ENCODE measurements at places on chromosomes 1 and 21.

DNA sequence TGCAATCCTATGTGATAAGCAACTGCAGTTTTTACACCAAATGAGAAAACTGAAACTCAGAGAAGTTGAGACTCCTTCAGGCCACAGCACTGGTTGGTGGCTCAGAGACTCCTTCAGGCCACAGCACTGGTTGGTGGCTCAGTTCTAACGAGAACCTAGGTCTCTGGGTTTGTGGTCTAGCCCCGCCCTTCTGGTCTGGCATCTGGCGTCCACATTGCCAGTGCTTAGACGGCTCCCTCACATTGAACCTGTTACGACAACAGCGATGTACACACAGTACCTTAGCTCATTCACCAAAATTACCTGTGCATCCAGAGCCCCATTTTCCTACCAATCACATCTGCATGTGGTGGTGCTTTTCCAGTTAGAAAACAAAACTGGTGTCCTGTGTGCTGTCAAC is 66.1 kb downstream of the NID1 start:
- DNase-seq = peak; percentile 74

GRCh38 chr1:229869687-229870086 is 197.4 kb upstream of the GALNT2 start:
- DNase-seq = no peak

GRCh38 chr21:43921571-43921978 is 56.6 kb downstream of the AGPAT3 start:
- peak; percentile 39 for DNase-seq

DNA sequence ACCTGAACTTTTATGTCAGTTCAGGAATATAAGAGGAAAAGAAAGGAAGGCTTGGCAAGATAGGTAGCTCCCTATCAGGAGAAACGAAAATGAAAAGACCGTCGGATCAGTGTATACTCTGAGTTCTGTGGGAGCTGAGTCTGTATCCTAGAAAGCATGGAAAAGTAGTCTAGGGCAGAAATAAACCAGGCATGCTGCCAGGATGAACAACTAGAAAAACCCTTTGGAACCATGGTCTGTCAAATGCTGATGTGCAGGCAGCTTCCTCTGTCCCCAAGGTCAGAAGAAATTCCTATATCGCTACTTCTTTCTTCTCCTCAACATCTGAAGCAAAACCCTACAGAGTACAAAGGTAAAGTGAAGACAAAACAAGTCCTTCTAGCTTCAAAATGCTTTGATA is 268.8 kb downstream of the ST6GALNAC3 start:
- DNase-seq = no peak

GRCh38 chr1:152109998-152110294 is 5.3 kb downstream of the TCHH start:
- no peak for DNase-seq

- DNase-seq = no peak
Observed at GRCh38 chr1:41479000-41479807, 5.3 kb downstream of the EDN2 start.

- no peak for DNase-seq
Observed at GRCh38 chr1:208174731-208175507, 69.3 kb downstream of the PLXNA2 start.

DNA sequence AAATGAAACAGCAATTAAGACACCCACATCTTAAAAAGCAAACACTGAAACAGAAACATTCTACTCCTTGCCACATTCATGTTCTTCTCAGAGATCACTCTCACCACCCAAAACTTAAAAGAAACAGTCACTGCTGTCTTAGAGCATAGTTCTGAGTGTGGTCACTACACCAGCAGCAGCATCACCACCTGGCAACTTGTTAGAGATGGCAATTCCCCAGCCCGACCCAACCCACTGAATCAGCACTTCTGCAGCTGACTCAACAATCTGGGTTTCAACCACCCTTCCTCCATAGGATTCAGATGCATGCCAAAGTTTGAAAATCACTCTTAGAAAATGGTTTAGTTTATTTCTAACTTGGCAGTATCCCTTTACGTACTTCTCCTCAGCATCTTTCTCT is 126.1 kb downstream of the CDC42BPA start:
- DNase-seq = peak; percentile 28

GRCh38 chr21:41564871-41565274 is 56.9 kb upstream of the TMPRSS2 start:
- no peak for DNase-seq

DNA sequence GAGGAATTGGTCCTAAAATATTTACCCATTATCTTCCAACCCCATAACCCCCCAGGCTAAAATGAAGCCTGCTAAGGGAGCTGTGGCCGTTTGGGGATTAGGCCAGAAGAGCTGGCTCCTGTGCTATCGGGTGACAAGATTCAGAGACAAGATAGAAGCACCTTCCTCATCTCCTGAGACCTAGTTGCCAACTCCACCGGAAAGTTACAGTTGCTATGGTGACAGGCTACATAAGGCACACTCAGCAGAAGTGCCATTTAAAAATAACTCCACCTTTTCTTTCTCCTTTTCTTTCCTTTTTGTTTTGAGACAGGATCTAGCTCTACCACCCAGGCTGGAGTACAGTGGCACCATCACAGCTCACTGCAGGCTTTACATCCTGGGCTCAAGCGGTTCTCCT is 43.6 kb upstream of the ROR1 start:
- DNase-seq = no peak

DNA sequence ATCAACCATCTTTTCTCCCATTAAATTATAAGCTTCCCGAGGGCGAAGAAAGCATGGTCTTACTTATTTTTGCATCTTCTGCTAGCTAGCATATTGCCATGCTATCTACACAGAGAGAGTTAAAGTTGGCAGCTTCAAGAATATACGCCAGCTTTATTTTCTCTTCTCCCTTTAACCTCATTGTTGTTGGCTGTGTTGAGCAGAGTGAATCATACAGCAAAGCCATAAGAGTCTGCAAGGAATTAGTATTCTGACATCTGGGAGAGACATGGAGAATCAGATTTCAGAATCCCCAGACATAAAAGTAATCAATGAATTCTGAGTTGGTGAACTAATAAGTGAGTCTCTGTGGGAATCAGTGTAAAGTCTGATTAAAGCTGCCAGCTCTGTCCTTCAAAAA is 649.6 kb upstream of the PTBP2 start:
- DNase-seq = no peak

GRCh38 chr1:40041466-40041838 is 923 bp downstream of the CAP1 start:
- no peak for DNase-seq

DNA sequence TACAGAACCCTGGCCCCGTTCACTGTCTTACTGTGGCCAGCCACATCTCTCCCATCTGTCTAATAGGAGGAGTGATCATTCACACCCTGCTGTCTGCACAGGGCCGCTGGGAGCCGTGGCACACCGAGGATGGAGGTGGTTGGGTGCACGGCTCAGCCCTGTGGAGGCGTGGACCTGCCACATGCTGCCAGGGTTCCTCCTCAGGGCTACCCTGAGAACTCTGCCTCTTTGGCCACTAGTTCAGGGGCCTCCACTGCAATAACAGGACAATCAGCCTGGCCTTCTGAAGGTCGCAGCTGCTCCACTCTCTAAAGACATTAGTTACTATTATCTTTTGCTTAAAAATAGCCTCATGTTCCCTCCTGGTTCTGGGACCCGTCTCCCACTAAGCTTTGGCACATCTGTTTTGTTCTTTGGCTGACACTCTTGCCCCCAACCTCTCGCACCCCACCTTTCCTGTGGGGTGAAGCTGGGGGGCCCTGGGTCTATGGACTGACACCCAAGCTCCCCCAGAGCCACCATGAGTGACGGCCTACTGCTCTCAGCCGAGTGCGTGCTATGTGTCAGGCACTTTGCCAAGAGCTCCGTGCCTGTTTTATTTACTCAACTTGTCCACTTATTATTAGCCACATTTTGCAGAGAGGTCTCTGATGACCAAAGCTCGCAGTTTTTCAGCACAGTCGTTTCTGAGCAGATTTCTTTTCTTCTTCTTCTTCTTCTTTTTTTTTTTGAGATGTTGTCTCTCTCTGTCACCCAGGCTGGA is 66.3 kb downstream of the ARHGEF10L start:
- no peak for DNase-seq

DNA sequence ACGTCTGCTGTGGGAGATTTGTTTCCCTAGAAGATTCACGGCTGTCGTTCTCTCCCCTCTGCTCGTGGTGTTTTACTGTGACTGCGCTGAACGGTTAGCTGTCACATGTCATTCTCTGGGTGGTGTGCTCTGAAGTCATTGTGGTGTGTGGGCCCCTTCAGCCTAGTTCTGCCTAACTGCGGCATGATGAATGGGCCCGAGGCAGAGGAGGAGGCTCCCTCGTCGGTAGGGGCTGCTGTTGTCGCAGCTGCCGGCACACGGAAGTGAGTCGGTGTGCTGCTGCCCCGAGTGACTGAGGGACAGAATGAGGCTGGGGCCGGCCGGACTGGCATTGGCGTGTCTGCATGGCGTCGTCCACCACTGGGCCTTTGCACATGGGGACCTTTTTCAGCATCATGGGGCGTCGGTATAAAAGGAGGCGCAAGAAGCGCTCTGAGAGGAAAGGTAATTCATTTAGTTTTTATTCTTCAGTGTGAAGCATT is 77.9 kb downstream of the ADARB1 start:
- no peak for DNase-seq

- peak; percentile 51 for DNase-seq
Observed at GRCh38 chr1:160855181-160855981, 7.3 kb downstream of the CD244 start.

DNA sequence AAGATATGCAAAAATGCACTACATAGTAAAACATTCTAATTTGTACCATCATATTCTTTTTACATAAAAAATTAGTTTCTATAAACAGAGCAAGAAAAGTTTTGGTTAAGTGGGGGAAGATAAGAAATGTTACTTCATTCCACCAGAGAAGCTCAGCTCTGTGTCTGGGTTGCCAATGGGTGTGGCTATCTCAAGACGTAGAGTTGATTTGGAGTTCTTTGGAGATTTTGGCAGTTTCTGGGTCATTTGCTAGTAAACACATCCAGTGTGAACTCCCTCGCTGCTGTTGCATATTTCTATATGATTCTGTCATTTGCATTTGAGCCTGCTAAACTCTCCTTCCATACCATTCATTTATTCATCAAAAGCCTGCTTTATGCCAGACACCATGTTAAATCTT is 7.2 kb downstream of the RGL1 start:
- no peak for DNase-seq

GRCh38 chr1:63843010-63843409 is 69.2 kb downstream of the ROR1 start:
- no peak for DNase-seq

GRCh38 chr1:165143437-165144065 is 213.0 kb downstream of the LMX1A start:
- DNase-seq = no peak

- no peak for DNase-seq
Observed at GRCh38 chr1:43035821-43036741, 77.4 kb upstream of the SLC2A1 start.

- DNase-seq = no peak
Observed at GRCh38 chr1:23425193-23425494, 596 bp upstream of the TCEA3 start.

- DNase-seq = no peak
Observed at GRCh38 chr1:40973912-40974311, 5.6 kb upstream of the CTPS1 start.

DNA sequence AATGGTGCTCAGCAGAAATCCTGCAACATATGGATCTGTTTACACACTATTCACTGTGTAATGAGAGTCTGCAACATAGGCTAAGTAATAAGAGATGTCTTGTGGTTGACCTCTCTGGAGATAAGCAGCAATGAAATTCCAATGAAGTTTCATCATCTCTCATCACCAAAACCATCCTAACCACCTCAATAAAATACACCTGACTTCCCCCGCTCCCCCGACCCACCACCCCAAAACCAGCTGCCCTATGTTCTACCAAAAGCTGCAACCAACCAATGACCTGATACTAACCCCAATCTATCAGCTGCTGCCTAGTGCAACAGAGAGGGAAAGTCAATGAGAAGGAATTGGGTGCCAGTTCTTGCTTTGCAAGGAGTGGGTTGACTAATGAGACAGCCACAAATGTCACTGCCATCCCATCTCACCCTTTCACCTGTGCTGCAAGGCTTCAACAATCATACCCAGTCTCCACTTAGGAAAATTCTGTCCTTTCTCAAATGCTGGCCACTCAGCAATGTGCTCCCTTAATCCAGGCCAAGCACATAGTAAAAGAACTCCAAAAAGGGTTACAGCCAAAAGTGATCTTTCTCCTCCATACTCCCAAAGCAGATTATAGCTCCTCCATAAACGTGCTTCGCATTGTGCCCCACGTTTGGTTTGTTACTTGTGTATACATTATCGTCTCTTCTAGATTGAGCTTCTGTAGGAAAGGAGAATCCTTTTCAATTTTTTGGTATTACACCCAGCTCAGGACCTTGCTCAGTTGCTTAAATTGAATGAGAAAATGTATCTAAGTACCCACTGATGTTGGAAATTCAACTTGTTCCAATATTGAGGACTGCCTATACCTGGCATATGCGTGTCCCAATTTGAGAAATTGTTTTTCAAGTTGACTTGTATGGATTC is 29.0 kb downstream of the MRPL39 start:
- DNase-seq = peak; percentile 63

DNA sequence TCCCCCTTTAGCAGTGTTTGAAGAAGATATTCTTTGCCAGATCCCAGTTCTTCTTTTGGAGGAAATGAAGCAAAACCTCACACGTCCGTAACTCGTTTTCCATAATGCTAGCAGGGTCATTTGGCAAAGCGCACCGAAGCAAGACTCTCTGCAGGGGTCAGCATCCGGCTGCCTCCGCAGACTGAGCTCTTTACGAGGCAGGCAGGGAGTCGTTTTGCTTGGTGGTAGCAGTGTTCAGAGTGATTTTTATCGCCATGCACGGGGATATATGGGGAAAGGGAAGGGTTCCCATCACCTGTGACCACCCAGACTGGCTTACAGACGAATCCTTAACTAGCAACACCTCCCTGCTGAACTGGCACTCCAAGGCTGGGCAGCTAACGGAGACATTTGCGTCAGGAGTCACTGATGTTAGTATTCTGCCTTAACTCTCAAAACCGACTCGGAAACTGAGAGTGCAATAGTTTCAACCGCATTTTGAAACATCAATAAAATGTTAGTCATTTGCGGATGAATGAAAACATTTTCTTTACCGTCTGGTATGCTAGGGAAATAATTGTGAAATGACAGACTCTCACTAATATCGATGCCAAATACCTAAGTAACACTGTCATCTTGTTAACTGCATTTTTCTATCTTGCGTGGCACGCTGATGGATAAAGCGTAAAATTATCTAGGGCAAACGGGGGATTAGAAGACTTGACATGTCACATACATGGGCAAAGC is 2.2 kb upstream of the NEGR1 start:
- DNase-seq = no peak

GRCh38 chr1:209896346-209896745 is 41.7 kb upstream of the SYT14 start:
- DNase-seq = no peak

DNA sequence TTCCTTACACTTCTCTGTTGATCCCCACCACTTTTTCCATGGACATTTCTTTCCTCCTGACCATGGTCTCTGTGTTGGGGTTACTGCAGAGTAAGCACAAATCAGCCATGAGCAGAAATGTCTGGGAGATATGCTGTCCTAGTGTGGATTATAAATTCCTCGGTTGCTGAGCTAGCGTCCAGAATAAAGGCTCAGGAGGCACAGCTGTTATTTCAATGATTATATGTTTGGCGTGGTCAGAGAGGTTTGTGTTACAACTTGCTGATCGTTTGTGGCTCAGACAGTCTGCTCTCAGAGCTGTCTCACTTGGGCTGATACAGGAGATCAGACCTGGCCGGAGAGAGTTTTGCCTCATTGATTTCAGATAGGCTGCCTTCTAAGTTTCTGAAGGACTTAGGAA is 37.5 kb upstream of the LAMC2 start:
- DNase-seq = no peak

All from GM12878 (cell line).